ENCODE measurements at places on chromosomes 12 and 14.

DNA sequence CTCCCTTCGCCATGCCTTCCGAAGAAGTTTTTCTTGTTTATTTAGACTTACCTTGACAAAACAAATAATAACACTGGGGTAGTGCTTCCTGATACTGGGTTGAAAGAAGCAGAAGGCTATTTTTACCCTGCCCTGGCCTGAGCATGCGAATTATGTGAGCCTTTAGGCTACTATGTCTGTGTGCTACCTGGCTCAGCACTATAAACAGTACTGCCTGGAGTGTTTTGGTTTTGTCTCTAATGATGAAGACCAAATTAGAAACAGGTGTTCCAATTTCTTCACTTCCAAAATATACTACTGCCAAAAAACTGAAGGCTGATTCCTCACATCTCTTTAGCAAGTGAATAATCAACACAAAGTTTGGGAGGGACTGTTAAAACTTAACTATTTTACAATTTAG lies 7.6 kb upstream of the OVCH1 start:
- DNase-seq = no peak

DNA sequence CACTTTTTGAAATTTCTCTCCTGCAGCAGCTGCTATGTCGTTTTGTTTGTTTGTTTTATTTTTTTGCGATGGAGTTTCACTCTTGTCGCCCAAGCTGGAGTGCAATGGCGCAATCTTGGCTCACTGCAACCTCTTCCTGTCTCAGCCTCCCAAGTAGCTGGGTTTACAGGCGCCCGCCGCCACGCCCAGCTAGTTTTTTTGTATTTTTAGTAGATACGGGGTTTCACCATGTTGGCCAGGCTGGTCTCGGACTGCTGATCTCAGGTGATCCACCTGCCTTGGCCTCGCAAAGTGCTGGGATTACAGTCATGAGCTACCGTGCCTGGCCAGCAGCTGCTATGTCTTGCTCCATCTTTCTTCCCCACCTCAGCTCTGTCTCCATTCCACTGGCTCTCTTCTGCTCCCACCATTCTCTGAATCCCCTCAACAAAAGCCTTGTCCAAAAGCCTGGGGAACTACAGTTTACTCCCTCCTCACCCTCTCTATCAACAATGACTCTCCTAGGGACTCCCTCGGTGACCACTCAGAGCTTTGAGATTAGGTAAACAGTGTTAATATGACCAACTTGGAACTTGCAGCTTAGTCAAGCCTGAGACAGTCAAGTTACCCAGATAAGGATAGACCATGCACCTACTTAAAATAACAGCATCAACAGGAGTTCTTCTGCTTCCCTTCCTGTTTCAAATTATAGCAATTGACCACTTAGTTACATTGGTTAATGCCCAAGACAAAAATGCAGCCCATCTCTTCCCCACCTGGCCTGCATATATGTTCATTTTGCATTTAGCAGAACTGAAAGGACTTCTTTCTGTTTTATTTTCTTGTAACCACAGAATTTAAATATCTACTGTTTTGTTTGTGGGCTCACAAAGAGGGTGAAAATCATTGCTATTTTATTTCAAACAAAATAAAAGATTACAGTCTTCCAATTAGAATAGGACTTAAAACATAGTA lies 189.0 kb upstream of the AMIGO2 start:
- no peak for DNase-seq

- DNase-seq = no peak
Observed at GRCh38 chr14:96151242-96151641, 53.4 kb upstream of the BDKRB2 start.

- no peak for DNase-seq
Observed at GRCh38 chr14:100533656-100534485, 53.3 kb downstream of the BEGAIN start.

DNA sequence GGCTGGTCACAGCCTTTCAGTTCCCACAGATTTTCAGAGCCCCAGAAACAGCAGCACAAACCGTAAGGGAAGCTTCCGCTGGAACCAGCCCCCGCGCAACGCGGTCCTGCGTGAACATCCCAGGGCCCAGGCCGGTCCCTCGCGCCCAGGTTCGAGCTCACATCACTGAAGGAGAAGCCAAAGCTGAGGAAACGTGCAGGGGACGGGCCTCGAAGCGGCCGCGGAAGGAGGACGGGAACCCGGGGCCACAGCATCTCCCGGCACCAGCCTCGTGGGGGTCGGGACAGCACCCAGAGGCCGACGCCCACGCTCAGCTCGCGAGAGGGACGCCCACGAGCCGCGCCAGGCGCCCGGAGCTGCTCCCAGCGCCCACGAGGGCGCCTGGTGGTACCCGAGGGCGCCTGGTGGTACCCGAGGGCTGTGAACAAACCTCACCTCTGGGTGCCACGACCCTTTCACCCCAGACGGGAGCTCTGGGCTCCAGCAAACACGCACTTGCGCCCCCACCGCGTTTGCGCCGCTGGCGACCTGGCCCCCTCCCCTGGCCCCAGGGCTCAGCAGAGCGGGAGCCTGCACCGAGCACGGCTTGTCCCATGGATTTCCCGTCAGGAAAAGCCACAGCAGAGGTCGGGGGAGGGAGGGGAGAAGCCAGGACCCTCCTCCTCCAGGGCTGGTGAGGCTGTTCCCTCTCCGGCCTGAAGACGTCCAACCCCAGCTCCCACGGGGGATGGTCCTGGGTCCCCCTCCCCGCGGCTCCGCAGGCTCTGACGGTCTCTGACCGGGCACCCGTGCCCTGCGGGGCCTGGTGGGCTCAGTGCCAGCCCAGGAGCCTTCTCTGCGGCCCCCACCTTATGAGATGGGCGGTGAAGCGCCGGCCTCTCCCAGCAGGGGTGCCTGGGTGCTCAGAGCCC lies 6.9 kb downstream of the LRCOL1 start:
- no peak for DNase-seq

DNA sequence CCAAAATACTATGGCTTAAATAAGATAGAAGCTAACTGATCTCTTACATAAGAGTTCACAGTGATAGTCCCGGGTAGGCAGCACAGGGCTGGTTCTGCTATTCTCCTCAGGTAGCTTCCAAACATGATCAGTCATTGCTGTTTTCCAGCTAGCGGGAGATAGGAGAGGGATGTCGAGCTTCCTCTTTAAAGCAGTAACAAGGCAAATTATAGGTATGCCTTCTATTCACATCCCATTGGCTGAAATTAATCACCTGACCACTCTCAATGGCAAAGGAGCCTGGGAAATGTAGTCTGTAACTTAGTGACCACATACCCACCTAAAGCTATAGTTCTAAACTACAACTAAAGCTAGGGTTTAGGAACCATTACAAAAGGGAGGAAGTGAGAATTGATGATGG lies 34.5 kb upstream of the VRK1 start:
- peak; percentile 71 for DNase-seq

DNA sequence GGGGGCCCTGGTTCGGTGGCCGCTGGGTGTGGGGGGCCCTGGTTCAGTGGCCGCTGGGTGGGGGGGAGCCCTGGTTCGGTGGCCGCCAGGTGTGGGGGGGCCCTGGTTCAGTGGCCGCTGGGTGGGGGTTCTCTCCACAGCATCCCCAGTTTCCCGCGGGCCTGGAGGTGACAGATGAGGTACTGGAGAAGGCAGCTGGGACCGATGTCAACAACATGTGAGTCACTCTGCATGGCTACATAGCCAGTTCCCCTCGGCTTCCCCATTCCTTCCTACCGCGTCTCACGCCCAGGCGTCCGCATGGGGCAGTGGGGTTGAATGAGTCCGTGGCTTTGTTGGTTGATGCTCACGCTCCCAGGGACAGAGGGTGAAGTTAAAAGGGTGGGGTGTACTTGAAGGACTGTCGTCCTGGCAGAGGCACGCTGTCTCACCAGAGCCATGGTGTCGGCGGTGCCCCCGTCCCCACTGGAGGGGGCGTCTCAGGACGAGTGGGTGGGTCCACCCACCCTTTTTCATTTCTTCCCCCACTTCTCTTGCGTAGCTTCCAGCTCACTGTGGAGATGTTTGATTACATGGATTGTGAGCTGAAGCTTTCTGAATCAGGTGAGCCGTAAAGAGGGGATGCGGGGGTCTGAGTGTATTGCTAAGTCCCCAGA lies 15.6 kb downstream of the HIP1R start:
- DNase-seq = no peak

DNA sequence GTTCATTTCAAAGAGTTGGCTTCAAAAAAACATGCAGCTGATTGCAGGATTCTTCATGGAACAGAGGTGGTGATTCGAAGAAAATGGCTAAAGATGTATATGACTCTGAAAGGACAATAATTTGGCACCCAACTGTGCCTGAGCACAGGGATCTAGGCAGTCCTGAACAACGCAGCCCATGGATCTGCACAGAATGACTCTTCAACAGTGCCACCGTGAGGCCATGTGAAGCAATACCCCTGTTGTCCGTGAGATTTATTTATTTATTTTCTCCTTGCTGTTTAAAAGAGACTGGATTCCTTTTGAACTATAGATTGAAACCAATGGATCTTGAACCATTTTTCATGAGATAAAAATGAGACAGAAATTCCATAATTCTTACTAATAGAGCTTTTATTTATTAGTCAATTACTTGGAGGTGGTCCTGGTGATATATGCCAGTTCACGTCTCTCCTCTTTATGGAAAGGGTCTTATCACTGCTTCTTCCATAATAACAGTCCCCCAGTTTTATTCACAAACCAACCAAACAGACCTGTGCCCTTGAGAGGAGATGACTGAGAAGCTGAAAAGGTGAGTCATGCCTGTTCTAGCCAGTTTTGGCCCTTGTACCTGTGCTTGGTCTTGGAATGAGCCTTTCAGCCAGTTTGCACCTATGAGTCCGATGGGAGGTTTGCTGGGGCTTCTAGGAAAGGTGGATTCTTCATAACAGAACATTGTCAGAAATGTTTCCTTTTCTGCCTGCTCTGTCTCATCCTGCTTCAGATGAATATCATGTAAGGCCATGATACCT lies 1598.3 kb downstream of the AACS start:
- DNase-seq = no peak
